T-cell (primary cell): ENCODE measurements at places on chromosomes 16 and 17.

DNA sequence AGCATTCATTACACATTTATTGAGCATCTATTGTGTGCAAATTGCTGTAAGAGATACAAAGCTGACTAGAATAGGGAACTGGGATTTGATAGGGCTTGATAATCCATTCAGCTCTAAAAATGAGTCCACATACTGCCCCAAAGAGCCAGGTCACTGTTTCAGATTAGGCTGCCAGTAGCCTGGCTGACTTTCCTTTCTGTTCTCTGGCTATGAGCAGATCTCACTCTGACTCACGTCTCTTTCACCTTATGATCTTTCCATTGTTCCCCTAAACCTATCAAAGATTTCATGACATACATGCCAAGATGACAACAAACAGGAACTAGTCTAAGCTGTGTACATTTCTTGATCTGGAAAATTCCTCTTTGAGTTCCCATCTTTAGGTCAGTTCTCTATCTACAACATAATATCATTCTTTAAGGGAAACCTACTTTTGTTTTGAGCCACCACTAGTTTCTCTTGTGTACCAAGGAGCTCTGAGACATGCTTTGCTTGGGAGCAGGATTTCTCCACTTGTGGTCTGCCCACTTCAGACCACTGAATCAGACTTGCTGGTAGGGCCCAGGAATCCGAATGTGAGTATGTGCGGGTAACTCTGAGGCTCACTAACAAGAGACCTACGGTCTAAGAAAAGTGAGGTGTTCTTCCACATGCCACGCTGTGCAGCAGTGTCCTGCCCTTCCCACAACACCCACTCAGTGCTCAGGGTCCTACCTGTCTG, 40.9 kb upstream of the ICAM2 start:
- DNase-seq: no peak

GRCh38 chr16:71775949-71776348, 32.7 kb downstream of the AP1G1 start:
- no peak for DNase-seq

DNA sequence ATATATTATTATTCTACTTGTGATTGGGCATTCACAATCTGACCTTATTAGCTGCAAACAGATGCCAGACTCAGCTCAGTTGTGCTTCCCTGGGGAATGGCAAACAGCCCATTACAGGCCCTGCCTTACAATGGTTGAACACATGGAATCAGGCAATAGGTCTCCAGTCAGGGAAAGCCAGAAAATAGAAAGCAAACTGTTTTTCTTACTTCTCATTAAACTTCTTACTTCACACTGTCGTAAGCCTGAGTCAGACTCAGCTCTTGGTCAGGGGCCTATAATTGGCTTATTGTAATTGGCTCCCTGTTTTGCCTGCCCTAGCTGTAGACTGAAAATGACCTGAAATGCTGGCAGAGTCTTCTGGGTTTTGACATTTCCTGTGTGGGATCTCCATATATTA, 77.0 kb upstream of the CA10 start:
- no peak for DNase-seq

- peak; percentile 42 for DNase-seq
Observed at GRCh38 chr17:77372444-77373298, 231.9 kb downstream of the SEC14L1 start.

DNA sequence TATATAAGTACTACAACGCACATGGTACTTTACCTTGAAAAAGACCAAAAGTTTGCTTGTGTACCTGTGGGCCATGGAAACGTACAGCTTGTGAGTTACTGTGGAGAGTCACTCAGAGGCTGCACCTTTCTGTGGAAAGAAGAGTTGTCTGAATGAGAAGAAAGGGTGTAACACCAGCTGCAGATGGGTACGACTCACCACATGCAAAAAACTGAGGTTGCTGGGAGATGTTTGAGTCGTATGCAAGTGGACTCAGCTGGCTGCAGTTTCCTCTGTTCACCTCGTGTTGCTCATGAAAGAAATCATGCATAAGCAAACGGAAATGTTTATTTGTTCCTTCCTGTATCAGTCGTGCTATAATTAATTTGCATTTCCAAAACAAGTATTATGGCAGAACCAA, 22.4 kb upstream of the DYNLRB2 start:
- DNase-seq: peak; percentile 23

GRCh38 chr16:74305281-74305680, 8.7 kb downstream of the PSMD7 start:
- DNase-seq: no peak

DNA sequence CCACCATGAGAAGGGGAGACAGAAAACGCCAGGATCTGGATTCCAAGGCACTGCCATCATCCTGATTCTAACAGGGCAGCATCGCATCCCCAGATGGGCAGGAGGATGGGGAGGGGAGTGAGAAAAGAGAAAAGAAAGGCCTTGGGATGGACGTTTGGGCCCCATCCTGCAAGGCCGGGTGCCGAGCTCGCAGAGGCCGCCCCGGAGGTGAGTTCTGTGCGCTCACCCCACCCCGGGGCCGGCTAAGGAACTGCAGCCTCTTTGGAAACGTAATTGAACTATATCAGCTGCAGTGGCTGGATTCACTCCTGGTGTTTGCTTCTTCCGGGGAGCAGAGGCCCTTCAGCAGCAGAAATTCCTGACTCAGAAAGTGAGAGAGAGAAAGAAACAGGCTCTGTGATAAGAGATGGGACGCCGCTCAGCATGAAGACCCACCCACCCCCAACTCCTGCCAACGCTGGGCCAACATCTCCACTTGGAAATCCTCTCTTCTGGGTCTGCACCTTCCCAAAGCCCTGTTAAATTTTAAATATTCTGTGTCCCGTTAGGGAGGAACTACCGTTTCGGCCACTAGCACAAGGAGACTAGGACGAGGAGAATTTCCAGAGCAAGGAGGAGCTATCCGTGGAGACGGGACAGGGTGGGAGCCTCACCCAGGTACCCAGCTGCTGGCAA, 8.5 kb upstream of the SSTR2 start:
- DNase-seq: peak; percentile 22

DNA sequence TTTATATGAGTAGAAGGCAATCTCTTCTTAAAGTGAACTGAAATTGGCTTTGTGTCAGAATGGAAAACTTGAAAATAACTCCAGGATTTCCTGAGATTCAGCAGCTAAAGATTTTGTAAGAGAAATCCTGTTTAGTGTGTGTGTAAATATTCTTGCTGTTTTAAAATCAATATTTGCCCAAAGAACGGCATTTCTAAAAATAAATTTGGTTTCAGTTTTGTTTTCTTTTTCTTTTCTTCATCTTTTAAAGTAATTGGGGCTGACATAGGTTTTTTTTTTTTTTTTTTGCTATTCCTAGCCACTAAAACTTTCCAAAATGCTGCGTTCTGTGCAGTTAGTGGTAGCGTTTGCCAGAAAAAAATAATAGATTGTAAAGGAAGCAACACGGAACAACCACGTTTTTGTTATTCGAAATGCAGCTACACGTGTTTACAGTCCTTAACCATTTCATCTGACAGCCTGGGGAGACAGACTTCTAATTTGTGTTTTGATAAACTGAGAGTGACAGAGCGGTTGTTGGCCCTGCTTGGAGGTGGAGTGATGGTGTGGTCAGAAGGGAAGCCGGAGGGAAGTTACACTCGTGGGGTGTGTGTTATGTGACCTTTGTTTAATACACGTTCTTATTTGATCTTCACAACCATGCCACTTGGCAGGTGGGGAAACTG, 21.6 kb upstream of the SMPD3 start:
- no peak for DNase-seq

DNA sequence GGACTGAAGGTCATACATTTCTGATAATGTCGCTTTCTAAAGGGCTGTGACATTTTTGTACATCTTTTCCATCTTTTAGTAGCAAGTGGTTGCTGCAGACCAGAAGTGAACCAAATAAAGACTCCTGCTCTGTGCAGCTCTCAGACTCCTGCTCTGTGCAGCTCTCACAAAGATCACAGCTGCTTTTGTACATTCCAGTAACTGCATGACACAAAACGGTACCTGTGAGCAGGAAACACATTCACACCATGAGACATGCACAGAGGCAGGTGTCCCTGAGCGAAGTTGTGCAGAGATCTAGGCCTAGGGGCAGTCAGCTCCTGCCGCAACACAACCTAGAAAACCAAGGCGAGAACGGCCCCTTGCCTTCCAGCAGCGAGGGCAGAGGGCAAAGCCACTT, 67.5 kb downstream of the KLHDC4 start:
- no peak for DNase-seq

- DNase-seq: no peak
Observed at GRCh38 chr16:83338941-83339340, 468.8 kb upstream of the HSBP1 start.

GRCh38 chr17:68734187-68734900, 133.2 kb upstream of the FAM20A start:
- no peak for DNase-seq

DNA sequence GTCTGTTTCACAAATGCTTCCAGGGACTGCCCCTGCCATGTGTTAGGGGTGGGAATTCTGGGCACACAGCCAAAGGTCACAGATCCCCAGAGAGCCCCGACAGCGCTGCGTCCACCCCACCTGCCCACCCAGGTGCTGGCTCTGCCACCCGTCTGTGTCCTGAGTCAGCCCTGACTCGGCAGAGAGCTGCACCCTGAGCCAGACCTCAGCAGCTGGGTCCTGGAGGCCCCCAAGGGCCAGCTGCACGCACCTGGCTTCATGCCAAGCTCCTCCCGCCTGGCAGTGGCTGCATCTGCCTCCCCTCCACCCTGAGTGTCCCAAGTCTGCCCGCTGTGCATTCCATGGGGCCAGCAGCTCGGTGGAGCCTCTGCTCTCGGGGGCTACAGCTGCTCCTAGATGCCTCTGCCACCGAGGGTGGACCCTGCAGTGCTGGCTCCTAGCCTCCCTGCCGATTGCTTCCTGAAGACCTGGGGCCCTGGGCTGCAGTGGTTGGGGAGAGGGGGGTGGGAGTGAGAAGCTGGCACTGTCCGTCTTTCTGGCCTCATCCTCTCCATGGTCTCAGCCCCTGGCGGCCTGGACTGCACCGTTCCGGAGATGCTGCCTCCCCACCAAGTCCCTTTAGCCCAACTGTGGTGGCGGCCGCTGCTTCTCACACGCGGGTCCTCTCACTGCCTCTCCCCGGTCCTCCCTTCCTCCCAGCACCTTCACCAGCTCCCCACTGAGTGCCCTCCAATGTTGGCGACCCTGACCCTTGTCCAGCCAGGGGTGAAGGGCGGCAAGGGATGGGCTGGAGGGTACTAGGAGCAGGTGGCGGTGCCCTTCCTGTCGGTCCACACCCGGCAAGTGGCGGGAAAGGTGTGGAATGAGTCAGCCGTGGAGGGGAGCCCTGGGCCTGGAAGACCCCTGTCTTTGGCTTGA, 3.0 kb downstream of the SECTM1 start:
- DNase-seq: no peak

GRCh38 chr16:81547939-81548216, 103.3 kb downstream of the CMIP start:
- DNase-seq: no peak

- DNase-seq: no peak
Observed at GRCh38 chr16:15770512-15770911, 86.3 kb downstream of the MYH11 start.

DNA sequence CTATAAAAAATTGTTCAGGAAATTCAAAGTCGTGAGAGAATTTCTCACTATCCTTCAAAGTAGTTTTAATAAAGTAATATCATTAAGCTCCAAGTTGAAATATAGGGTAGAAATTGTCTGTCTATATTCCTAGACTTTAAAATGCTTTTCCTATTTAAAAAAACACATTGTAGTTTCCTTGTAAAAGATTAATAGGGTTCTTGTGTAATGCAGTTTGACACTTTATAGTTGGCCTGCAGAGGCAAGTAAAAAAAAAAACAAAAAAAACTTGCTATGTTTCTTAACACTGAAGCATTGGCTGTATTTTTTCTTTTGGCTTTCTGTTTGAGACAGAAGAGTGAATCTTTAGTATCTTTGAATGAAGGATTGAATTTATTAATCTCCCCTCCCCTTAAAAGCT, 17.4 kb downstream of the CPD start:
- no peak for DNase-seq

- DNase-seq: no peak
Observed at GRCh38 chr16:57563761-57564160, 21.3 kb downstream of the ADGRG5 start.
